Stimulated activated CD8-positive, alpha-beta memory T cell treated with anti-CD3 and anti-CD28 coated beads, Interleukin-7, amount 100 ng/mL, for 1 hour (primary cell): ENCODE measurements at places on chromosomes 4 and X.

DNA sequence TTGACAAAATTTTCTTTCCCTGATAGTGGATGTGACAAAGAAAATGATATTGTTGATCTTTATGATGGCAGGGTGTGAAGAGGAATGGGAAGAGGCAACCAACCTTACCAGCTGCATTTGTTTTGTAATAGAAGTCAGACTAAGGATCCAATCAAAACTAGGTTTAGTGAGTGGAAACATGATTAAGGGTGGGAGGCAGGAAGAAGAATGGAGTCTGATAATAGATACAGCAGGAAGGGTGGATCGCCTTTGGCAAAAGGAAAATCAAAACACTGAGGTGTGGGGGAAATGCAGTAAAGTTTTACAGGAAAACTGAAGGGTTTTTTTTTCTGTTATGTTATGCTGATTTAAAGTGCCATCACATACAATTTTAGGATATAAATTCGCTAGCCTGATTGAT, 3.4 kb downstream of the CLIC2 start:
- no peak for DNase-seq

GRCh38 chrX:15973299-15973698, 118.7 kb upstream of the AP1S2 start:
- no peak for DNase-seq

- DNase-seq, result no peak
Observed at GRCh38 chrX:1484638-1485019, 31.9 kb upstream of the ASMTL start.

DNA sequence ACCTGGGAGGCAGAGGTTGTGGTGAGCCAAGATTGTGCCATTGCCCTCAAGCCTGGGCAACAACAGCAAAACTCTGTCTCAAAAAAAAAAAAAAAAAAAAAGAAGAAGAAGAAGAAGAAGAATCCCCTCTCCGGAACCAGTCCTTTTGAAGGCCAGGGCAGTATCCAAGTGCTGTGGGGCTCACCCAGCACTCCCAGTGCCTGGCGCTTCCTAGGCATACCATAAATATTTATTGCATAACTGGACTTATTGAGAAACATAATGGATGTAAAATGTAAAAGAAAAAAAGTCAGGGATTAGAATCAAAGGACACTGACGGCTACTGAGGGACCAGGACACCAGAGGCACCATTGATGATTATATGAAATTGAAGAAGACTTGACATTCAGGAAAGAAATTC, 162.1 kb upstream of the KIT start:
- DNase-seq, result no peak

DNA sequence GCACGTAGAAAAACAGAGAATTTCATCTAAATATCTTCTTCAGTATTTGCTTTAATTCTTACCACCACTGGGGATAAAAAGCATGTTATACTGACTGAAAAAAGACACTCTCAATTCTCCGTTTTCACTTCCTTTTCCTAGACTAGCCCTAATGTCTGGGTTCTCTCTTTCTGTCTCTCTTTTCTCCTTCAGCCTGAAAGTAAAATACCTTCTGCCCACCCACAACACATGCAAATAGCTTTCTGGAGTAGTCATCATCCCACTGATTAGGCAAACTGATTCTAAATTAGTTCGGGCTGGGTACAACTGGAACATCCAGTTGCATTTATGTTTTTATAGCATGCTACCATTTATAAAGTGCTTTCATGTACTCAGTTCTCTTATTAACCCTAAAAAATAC, 142.4 kb upstream of the ANKRD50 start:
- DNase-seq, result no peak
